ENCODE measurements at places on chromosomes 13 and 19.

DNA sequence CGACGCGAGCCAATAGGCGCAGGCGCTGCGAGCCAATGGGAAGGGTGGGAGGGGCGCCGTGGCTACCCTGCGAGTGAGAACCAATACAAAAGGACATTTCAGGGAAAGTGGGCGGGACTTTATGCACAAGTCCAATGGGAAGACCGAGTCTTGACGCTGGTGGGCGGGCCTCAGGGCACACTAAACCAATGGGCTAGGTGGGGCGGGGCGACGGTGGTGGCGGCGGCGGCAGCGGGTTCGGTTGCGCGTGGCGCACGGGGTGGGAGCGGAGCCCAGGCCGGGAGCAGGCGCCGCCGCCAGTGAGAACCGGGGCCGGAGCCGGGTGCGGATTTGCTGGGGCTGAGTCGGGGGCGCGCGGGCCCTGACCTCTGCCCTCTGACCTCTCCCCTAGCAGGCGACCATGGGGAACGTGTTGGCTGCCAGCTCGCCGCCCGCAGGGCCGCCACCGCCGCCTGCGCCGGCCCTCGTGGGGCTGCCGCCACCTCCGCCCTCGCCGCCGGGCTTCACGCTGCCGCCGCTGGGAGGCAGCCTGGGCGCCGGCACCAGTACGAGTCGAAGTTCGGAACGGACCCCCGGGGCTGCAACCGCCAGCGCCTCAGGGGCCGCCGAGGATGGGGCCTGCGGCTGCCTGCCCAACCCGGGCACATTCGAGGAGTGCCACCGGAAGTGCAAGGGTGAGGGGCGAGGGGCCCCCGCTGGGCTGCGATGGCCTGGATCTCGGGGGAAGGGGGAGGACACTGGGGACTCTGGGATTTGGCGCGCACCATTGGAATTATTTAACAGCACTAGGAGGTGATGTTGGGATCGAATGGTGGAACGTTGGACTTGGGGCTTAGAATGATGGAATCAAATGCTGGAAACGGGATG lies at the start of gene TOMM40:
Gene TOMM40, plus strand, starts transcription at position 239 of the 867 bp plus-strand sequence. Its CDS starts 162 bp downstream, at position 401.
- peak; percentile 100 for DNase-seq

DNA sequence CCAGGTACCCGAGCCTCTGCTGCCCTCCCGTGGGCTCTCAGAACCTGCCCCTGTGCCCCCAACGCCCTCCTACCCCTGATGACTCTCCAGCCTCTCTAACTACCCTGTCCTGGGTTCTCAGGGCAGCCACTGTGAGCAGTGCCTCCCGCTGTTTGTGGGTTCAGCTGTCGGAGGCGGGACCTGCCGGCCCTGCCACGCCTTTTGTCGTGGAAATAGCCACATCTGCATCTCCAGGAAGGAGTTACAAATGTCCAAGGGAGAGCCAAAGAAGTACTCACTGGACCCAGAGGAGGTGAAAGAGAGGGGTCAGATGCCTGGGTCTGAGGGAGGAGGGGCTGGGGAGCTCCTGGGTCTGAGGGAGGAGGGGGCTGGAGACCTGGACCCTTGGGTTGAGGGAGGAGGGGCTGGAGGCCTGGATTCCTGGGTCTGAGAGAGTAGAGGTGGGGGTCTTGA lies 20.0 kb downstream of the CNFN start:
- DNase-seq, result no peak

DNA sequence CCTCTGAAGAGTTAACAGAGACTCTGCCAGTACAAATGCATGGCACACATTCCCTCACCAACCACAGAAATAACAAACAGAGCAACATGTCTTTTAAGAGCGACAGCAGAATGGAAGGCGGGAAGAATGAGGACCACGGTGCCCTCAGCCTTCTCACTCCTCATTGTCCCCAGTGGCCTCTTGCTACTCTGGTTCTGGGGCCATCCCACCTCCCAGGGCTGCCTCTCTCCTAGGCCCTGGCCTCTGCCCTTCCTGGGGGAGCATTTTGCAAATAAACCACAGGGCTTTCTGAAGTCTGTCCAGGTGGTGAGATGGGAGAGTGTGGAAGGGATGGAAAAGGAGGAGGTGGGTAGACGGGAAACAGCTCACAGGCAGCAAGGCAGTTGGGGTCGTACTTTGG lies 28.3 kb downstream of the CYP2B6 start:
- no peak for DNase-seq

- no peak for DNase-seq
Observed at GRCh38 chr13:107993239-107993949, 221.9 kb downstream of the LIG4 start.

DNA sequence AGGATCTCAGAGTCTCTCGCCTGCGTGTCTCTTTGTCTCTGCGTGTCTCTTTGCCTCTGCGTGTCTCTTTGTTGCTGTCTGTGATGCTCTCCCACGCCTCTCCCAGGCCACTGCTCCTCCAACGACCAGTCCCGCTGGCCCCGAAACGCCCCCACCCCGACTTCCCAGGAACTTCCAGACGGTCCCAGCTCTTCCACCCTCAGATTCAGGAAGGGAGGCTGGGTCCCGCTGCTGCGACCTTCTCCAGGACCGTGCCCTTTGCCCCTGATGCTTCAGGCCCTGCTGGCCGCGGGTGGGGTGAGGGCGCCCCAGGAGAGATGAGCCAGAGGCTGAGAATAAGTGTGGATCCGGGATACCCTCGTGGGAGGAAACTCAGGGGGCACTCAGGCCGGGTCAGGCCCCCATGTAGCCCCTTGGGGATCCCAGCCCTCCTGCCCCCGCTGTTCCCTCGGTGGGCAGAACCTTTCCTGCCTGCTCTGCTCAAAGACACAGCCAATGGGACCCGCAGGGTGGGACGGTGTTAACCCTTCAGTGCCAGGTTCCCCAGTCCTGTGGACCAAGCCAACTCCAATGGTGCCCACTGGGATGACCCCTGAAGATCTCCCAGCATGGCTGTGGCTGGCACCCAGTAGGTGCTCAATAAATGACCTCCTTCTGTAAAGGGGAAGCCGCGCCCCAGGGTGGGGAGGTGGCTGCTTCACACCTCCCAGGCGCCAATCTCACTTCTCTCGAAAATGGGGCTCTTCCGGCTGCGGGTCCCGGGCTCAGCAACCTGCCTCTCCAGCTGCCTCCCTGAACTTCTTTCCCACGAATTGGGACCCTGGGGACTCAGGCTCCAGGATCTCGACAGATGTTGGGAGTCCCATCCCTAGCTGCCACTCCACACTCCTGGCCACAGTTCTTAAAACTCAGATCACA lies 1.5 kb upstream of the S1PR5 start:
- DNase-seq, result no peak

GRCh38 chr13:39510316-39510695 lies 92.7 kb downstream of the LHFPL6 start:
- DNase-seq, result no peak

- peak; percentile 24 for DNase-seq
Observed at GRCh38 chr19:50046649-50047503, 21.1 kb downstream of the ZNF473 start.
